ENCODE measurements at places on chromosomes 5 and 9.
A peak's percentile ranks its signal among the peaks of the same experiment; 100 is the strongest.

GRCh38 chr9:83432104-83432627 is 106.0 kb downstream of the FRMD3 start:
- DNase-seq: peak; percentile 94

- DNase-seq: peak; percentile 93
Observed at GRCh38 chr5:83095957-83096539, 18.7 kb downstream of the XRCC4 start.

DNA sequence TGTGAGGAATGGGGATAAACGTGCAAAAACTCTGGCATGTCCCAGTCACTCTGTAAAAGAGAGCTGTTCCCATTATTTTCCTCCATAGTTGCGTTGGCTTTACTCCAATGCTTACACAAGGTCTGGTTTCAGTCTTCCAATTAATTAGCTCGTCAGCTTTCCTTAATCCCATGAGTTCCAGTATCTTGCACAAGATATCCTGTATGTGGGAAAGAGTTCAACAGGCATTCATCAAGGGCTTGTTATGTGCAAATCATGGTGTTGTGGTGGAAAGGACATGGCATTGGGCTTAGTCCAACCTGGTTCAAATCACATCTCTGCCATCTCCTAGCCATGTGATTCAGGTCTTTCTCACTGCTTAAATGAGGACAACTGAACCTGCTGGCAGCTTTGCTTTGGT is 77.5 kb upstream of the PANK3 start:
- peak; percentile 20 for DNase-seq

GRCh38 chr9:26746357-26747072 is 146.1 kb downstream of the CAAP1 start:
- DNase-seq: peak; percentile 5
